ENCODE measurements at places on chromosomes 3 and 15. TPM values are rescaled to one million over a fixed set of nuclear protein-coding genes. Genes with fewer than 3 reads are reported as not detected.

LIPH gene
- total RNA-seq, result not detected

PFN2 gene
- total RNA-seq, result 0.53 TPM

ASB14 gene
- total RNA-seq, result not detected

DLL4 gene
- total RNA-seq, result not detected

PLA2G4F gene
- not detected for total RNA-seq

EPHA6 gene
- not detected for total RNA-seq

HTR3E gene
- not detected for total RNA-seq

KIAA1143 gene
- 39.8 TPM for total RNA-seq

STARD9 gene
- total RNA-seq, result 13.0 TPM

ITIH4 gene
- total RNA-seq, result 16.3 TPM

GOLGA6L7 gene
- not detected for total RNA-seq

STXBP5L gene
- not detected for total RNA-seq

HTR3C gene
- total RNA-seq, result not detected

GASK1A gene
- not detected for total RNA-seq

PAQR9 gene
- not detected for total RNA-seq

GPR171 gene
- total RNA-seq, result 115 TPM

PPP2R3A gene
- total RNA-seq, result 0.05 TPM

KBTBD13 gene
- total RNA-seq, result not detected

MYLK gene
- not detected for total RNA-seq

COL7A1 gene
- total RNA-seq, result 1.2 TPM

SCAMP5 gene
- total RNA-seq, result 1.1 TPM

NPAP1 gene
- total RNA-seq, result not detected

SKOR1 gene
- total RNA-seq, result 0.21 TPM

ROBO2 gene
- not detected for total RNA-seq

FANCD2 gene
- total RNA-seq, result 66.9 TPM

GABRG3 gene
- not detected for total RNA-seq

RAB6B gene
- 1.2 TPM for total RNA-seq

ARNT2 gene
- total RNA-seq, result not detected

MUSTN1 gene
- 1.5 TPM for total RNA-seq

SLC6A1 gene
- total RNA-seq, result not detected

DGKG gene
- 0.37 TPM for total RNA-seq

CD47 gene
- 136 TPM for total RNA-seq

GPR149 gene
- total RNA-seq, result not detected

AP3B2 gene
- not detected for total RNA-seq

GOLGA6B gene
- not detected for total RNA-seq

CYP8B1 gene
- not detected for total RNA-seq

MAGEF1 gene
- total RNA-seq, result 2.0 TPM

ZKSCAN7 gene
- 2.4 TPM for total RNA-seq

ARL6IP5 gene
- total RNA-seq, result 148 TPM

CTDSPL gene
- total RNA-seq, result 2.1 TPM

SH3GL3 gene
- total RNA-seq, result not detected

SLC9C1 gene
- total RNA-seq, result not detected

LTK gene
- total RNA-seq, result 0.21 TPM

PLS1 gene
- total RNA-seq, result 3.2 TPM

SLC12A8 gene
- total RNA-seq, result 0.50 TPM

TM2D3 gene
- 36.8 TPM for total RNA-seq

GOLGA8S gene
- total RNA-seq, result 1.0 TPM

All from activated CD8-positive, alpha-beta T cell treated with anti-CD3 and anti-CD28 coated beads, Interleukin-2, amount 10 ng/mL, durations not matched to agents 7 days and 5 days (primary cell).